ENCODE measurements at places on chromosomes 3 and 15. TPM values are rescaled to one million over a fixed set of nuclear protein-coding genes. Genes with fewer than 3 reads are reported as not detected.

DNA sequence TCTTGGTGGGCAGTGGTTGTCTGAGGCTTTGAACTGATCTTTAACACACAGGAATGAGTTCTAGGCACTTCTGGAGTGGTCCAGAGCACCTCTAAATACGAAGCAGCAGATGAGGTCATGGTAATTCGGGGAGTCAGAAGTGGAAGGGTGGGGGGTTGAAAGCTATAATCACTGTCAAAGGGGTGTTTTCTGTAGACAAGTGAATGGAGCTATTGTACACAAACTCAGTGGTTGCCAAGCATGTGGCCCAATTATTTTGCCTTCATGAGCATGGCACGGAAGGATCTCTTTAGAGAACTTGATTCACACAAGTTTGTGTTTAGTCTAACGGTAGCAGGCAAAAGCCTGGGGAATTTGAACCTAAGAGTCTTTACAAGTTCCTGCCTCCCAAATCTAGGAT lies 6.3 kb downstream of the FRMD5 start:
- no peak for DNase-seq

GRCh38 chr15:72902245-72902918 lies 118.8 kb upstream of the ADPGK start:
- no peak for DNase-seq

DNA sequence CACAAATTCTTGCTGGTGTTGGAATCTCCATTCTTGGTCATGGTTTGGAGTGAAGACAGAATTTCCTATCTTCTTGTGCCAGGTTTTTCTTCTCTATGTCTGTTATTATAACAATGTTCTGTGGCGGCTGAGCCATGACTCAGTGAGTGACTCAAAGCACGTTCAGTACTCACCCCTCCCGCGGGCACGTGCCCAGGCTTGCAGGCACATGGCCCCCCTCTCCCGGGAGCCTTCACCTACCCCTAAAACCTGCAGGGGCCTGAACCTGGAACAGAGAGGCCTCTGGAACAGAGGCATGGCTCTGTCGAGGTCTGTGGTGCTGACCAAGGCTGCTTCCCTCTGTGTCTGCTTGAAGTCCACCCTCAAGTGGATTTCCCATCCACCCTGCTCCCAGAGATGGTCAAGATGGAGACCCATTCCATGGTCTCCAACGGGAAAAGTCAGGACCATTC lies 27.6 kb downstream of the PLXNB1 start:
- peak; percentile 56 for DNase-seq

- DNase-seq, result no peak
These were observed 452.9 kb upstream of the NECTIN3 start for GRCh38 chr3:110618512-110619226.

Gene TSPAN3
- 288 TPM for total RNA-seq
